IMR-90 (cell line): ENCODE measurements at places on chromosomes 4 and X. TPM values are rescaled to one million over a fixed set of nuclear protein-coding genes. Genes with fewer than 3 reads are reported as not detected.

GAGE2A gene
- total RNA-seq = not detected in 2 replicates

DNAAF6 gene
- not detected in 2 replicates for total RNA-seq

- no peak overlapping the region for H3K4me3 ChIP-seq
- no peak overlapping the region for H3K27ac ChIP-seq
- DNase-seq = peak; percentile 80
- no peaks in the 10 kb centered on the region for H3K4me1 ChIP-seq
Measured at GRCh38 chr4:37561803-37562207, 124.4 kb downstream of the RELL1 start.

GRCh38 chr4:24363751-24364150 lies 220.6 kb downstream of the DHX15 start:
- DNase-seq = no peak
- no peak overlapping the region for H3K27ac ChIP-seq
- no peaks in the 10 kb centered on the region for H3K36me3 ChIP-seq
- H3K27me3 ChIP-seq = no peaks in the 10 kb centered on the region; the same call in 1 of the 2 replicates
- no peak overlapping the region for H3K4me3 ChIP-seq
- H3K4me1 ChIP-seq = no peaks in the 10 kb centered on the region

DNA sequence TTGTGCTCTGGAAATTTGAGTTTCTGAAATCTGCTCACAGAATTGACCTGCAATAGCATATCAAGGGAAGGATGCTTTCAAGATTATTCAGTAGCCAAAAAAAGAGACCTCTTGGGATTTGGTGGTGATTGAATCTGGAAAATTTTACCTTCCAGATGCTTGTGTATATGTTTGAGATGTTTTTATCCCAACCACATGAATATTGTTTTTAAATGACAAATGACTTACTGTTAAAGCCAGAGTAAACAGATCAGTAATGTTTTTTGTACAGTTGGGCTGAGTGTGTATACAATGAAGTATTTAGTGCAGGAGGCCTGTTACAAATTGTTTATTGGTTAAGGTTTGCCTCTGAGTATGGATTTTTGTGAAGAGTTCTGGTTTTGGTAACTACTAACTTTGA lies 126.5 kb downstream of the CBR4 start:
- peaks cover 22% of the 10 kb centered on the region for H3K4me1 ChIP-seq
- peak overlapping the region; percentile 45; the same call in 1 of the 2 replicates for H3K27ac ChIP-seq
- no peaks in the 10 kb centered on the region for H3K27me3 ChIP-seq
- peaks cover 27% of the 10 kb centered on the region for H3K36me3 ChIP-seq

- DNase-seq = peak; percentile 97
- H3K4me1 ChIP-seq = peaks cover 8% of the 10 kb centered on the region
- H3K4me3 ChIP-seq = no peak overlapping the region
- no peaks in the 10 kb centered on the region for H3K27me3 ChIP-seq
- H3K27ac ChIP-seq = peak overlapping the region; percentile 45
Measured at GRCh38 chr4:139740531-139741041, 75.0 kb downstream of the MGST2 start.
